ENCODE measurements at places on chromosomes 3 and 15. TPM values are rescaled to one million over a fixed set of nuclear protein-coding genes. Genes with fewer than 3 reads are reported as not detected.

DNA sequence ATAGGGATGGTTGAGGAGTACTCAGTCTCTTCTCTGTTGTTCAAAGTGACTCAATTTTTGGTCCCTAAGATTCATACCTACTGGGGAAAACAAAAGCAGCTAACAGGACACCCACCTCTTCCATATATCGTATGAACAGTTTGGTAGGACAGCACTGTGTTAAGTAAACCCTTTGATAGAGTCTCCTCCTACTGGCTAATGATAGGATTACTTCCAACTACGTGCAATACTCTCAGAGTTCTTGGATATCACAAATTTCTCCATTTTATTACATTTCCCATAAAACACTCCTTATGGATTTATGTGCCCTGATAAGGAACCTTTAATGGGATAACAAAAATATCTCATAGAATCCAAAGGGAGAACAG is 200.2 kb upstream of the GOLGA6L4 start:
- peak; percentile 29 for DNase-seq

Gene GMPS
- total RNA-seq: 33.7 TPM

Gene PIERCE2
- total RNA-seq: 5.2 TPM

Gene USP19
- total RNA-seq: 55.2 TPM

Gene NMB
- total RNA-seq: 12.0 TPM

GRCh38 chr15:66862111-66862939 is 160.3 kb downstream of the SMAD6 start:
- no peak for DNase-seq

GRCh38 chr3:129746629-129747028 is 140.2 kb upstream of the PLXND1 start:
- DNase-seq: no peak

Gene CHRNA5
- 4.7 TPM for total RNA-seq

- DNase-seq: no peak
Observed at GRCh38 chr15:31487811-31488436, 161.3 kb downstream of the KLF13 start.

DNA sequence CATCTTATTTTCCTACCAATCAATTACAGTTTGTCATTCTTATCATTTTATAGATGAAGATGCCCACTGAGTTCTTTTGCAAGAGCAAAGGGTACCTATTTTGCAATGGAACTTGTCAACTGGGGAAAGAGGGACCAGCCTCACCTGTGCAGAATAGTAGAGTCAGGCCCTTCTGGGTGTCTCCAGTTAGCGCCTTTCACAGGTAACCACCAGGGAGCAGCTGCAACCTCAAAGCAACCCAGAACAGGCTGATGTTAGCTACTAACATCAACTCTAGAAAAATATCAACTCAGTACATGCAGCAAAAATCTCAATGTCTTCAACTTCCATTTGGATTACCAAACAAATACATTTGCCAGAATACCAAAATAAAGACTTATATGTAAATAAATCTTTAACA is 47.1 kb downstream of the SUMF1 start:
- DNase-seq: no peak

Gene GRK7
- total RNA-seq: not detected

DNA sequence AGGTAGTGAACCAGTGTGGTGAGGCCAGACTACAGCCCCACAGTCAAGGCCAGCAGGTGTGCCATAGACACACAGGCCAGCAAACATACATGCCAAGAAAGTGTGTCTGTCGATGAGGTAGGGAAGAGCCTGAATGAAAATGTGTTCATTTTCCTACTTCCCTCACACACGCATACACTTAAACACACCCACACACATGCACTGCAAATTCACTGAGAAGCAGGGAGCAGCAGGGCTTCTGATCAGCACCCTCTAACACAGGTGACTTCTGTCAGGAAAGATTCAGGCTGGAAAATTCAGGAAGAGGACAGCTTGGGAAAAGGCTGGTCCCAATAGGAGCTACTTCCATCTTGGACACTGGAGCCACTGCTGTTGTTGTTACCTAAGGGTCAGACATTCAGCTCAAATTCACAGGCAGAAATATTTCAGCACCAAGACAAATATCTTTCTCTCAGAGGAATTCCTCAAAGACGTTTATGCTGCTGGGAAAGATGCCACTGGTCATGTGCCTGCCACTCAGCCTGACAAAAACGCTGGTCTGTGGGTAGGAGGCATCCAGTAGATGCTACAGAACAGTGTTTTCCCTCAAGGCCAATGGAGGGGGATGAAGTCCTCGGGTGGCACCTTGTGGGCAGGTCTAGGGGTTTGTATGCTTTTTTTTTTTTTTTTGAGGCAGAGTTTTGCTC is 40.9 kb upstream of the LARS2 start:
- no peak for DNase-seq

DNA sequence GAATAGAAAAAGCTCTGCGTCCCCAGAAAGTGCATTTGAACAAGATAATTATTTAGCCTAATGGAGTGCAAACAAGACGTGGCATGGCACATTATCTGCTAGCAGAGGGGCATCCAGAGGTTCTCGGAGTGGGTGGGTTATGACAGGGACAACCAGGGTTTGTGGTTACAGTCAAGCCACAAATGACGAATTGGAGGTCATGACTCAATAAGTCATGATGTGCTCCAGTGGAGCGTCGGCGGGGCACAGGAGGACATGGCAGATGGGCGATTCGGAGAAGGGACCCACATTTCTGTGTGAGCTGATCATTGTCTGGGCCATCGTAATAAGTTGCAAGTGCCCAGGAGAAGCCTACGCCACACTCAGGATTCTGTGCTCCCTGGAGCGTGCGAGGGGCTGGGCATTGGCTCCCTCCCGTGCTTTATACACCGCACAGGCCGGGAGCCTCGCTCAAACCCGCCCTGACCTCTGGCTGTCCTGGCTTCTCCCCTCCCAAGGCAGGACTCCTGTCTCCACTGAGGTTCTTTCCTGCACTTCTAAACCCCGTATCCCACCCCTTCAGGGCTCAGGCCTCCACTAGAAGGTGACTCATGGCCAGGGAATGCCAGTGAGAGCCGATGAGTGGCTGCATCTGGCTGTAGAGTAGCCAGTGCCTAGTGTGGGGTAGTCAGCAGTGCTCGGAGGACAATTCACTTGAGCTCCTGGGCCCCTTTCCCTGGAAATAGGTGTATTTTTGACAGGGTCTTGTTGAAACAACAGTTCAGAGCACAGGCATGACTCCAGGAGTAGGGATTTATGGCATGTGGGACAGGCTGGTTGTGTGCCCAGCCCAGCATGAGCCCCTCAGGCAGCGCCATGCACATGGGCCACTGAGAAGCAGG is 67.4 kb downstream of the GRIP2 start:
- DNase-seq: peak; percentile 95

Gene TMEM207
- not detected for total RNA-seq

DNA sequence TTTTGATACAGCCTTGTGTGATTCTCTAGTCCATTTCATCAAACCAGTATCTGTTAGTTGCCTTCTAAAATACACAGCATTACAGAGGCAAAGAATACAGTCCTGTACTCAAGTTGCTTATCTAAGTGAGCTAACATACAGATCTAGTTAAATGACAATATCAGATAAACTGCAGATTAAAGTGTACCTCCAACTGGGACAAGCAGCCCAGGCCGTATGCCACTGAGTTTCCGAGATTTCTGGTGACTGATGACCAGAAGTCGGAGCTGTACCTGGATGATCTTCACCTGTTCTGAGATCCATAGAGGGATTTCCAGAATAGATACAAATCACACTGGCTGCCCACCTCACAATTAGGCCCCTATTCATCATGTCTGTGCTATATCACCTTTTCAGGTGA is 6.3 kb upstream of the TRIM59 start:
- DNase-seq: no peak

DNA sequence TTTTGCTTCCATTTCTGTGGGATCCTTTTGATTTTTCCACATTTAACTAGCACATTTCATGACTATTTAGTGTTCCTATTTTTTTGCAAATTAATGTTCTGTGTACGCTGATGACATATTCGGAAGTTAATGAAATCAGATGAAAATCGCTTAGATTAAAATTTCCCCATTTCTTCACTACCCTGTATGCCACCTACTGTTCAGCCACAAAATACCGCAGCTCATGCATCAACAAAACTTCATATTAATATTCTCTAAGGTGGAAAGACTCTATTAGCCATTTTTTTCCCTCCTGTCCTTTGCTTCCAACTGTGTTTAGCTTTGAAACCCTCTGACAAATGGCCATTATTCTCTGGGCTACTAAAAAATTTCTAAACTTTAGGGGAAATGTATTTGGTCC is 300.6 kb downstream of the MECOM start:
- no peak for DNase-seq

DNA sequence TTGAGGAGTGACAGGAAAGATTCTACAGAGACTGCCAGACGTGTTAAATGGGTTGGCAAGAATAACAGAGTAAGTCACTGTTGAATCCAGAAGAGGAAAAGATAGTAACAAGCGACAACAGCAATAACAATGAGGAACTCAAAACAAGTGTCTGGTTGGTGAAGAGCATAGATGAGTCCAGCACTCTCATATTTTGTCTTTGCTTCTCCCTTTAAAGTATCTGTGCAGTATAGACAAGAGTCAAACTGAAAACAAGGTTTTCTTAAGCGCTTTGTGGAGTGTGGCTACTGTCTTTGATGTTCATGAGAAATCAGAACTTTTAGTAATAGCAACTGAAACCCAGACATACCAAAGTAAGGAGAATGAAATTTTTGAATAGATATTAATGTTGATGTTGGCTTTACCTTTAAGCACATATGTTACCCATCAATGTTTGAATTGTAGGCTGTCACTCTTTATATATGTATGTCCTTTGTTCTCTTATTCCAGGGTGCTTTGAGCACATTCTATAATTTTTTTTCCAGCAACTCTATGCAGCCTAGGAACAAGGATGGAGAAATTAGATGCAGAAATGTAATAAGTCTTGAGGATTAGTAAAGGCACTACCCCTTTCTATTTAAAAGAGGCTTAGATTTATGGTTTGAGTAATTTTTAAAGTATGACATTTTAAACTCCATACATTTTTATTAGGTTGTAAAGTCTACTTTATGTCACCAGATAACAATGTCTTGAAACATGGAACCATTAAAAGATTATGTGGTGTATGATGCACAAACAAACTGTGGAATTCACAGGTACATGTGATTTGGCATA is 185.5 kb downstream of the NFKBIZ start:
- DNase-seq: no peak

- DNase-seq: no peak
Observed at GRCh38 chr3:31544634-31545033, 11.9 kb downstream of the STT3B start.

Gene PYGO1
- total RNA-seq: 6.8 TPM

Gene ANKDD1A
- 2.4 TPM for total RNA-seq

Gene ZNF639
- 48.6 TPM for total RNA-seq

Gene MST1
- total RNA-seq: 12.4 TPM

- no peak for DNase-seq
Observed at GRCh38 chr15:47577000-47577399, 140.3 kb upstream of the SEMA6D start.

DNA sequence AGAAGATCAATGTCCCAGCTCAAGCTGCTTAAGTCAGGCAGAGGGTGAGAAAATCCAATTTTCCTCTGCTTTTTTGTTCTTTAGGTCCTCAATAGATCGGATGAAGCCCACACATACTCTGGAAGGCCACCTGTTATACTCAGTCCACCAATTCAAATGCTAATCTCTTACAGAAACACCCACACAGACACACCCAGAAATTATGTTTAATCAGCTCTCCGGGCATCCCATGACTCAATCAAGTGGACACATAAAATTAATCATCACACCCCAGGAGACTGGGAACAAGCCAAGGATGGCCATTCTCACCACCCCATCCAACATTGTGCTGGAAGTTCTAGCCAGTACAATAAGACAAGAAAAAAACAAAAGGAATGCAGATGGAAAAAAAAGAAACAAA is 67.8 kb upstream of the SLC24A5 start:
- no peak for DNase-seq

Gene GCSAM
- total RNA-seq: not detected

DNA sequence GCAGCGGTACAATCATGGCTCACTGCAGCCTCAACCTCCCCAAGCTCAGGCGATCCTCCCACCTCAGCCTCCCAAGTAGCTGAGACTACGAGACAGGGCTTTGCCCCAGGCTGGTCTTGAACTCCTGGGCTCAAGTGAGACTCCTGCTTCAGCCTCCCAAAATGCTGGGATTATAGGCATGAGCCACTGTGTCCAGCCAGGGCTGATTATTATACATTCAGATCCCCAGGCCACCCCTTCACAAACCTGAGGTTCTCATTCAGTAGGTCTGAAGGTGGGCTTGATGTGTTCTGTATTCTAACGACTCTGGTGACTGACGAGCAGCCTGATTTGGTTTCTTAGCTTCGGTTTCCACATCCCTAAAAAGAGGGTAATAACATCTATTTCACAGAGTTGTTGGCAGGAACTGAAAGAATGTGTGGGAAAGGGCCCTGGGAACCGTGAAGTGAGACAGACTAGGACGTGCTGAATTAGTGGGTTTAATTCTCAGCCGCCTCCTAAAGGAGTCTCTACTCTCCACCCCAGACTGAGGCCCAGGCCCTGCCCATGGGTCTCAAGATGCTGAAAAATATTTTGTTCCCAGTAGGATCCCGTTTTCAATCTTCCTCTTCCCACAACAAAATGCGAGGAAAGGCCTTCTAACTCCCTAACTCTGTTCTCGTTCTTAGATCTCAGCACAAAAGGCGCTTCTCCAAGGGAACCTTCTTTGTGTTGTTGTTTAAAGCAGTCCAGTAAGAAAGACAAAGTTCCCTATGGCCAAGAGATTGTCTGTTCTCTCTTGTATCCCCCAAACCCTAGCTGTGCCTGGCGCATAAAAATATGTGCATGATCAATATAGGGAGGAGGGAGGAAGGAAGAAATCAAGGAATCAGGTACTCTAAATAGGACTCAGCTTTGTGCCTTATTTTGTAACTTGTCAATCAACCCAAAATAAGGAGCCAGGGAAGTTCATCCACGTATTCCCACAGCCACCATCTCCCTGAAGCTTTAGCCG is 210.0 kb upstream of the TOPAZ1 start:
- DNase-seq: no peak

Gene OR4F15
- total RNA-seq: 0.08 TPM

DNA sequence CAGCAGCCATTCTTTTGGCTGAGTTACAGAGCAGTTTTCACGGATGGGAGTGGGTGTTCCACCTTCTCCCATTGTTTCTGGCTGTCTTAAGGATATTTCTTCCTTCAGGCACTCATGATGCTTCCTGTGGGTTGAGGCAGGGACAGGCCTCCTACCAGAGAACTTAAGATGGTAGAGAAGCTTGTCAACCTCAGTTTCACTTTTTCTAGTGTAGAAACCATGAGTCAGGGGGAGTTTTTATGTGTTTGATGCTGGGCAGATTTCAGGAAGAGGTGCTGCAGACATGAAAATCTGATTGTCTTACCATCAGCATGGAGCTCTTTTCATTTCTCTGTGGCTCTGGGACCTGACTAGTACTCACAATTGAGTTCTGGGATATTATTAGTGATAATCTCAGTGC is 48.7 kb upstream of the VEPH1 start:
- no peak for DNase-seq

GRCh38 chr3:128273109-128273840 is 120.0 kb downstream of the EEFSEC start:
- no peak for DNase-seq

- DNase-seq: no peak
Observed at GRCh38 chr3:116265976-116266584, 179.2 kb downstream of the LSAMP start.

- DNase-seq: no peak
Observed at GRCh38 chr3:39407259-39407629, 724 bp downstream of the RPSA start.

Gene ZBED2
- total RNA-seq: 1.0 TPM

Gene HYKK
- total RNA-seq: 3.9 TPM

Gene DNAH1
- 0.96 TPM for total RNA-seq

GRCh38 chr15:47410247-47410646 is 307.1 kb upstream of the SEMA6D start:
- DNase-seq: no peak
